Fibroblast of skin of right biceps (primary cell): ENCODE measurements at places on chromosomes 7 and 10.

DNA sequence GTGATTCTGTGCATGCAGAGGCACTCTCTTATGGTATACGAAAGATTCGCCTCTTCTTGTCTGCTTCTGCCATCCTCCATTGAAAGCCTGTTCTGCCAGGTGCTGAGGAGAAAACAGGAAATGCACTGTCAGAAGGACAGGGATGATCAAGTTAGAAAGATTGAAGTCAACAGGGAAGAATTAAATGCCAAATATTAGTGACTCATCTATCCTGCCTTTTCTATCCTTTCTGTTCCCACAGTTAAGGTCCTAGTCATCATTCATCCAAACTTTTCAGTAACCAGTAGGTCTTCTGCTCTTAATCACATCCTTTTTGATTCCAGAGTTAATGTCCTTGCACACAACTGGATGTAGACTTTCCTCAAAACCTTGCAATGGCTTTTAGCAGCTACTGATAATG lies 4.8 kb upstream of the ZNF783 start:
- DNase-seq = peak; percentile 49

DNA sequence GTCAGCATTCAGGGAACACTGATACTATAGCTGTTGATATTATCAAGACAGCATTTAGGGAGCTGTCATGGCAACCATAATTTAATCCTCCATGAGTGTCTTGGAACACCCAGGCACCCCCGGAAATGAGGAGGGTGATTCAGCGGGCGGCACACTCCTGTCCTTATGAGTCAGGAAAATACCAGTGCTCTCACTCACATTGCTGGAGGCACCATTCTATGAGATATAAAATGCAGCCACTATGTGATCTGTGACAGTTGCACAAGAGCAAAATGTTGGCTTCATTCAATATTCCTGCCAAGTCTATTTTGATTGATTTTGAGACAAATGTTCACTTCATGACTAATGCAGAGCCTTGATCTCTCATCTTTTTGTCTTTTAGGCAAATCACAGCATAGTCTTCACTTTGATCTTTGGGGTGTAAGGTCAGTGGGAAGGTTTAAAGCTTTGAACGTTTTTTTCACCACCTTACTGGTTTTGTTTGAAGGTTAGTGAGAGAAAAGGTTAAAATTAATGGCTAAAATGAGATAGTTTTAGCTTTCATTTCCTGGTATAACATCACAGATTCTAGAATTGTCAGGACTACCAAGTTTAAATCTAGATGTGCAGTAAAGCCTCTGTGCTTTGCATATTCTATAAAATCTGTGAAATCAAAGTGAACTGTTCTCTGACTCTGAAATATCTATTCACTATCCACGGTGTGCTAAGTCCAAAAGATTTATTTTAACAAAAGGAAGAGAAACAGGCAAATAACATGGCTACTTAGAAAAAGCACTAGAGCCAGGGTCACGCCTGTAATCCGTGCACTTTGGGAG lies 12.4 kb upstream of the ARHGAP12 start:
- DNase-seq = peak; percentile 98

DNA sequence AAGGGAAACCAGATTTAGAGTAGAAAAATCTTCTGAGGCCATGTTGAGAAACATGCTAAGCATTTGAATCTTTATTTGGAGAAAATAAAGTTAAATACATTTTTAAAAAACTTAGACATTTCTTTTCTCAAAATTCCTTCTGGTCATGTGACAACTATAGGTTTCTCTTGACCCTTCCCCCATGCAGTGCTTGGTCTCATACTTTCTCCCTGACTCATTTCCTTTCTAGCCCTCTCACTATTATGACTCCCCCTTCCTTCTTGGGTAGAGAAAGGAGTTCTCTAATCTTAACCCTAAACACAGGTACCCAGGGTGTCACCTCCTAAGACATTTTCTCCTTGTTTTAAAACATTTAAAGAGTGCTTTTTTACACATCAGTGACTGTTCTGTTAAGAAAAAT lies 179.5 kb upstream of the TMEM106B start:
- DNase-seq = peak; percentile 83

GRCh38 chr7:10507032-10507431 lies 466.6 kb upstream of the PHF14 start:
- DNase-seq = no peak

GRCh38 chr7:63925626-63926460 lies 72.8 kb upstream of the ZNF722 start:
- no peak for DNase-seq

DNA sequence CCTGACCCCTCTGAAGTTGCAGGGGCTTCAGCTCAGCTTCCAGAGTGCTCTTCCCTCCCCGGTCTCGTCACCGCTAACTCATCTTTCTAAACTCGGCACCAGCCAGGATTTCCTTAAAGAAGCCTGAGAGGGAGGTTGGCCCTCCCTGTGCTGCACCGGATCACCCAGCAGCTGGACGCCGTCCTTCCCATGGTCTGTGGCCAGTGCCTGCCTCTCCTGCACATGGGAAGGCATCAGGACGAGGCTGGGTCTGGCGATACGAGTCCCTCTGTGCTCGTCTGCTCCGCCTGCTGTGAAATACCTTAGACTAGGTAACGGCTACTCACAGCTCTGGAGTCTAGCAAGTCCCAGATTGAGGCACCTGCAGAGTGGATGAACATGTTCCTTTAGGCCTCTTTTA lies 179.1 kb downstream of the ZMYND11 start:
- DNase-seq = no peak

DNA sequence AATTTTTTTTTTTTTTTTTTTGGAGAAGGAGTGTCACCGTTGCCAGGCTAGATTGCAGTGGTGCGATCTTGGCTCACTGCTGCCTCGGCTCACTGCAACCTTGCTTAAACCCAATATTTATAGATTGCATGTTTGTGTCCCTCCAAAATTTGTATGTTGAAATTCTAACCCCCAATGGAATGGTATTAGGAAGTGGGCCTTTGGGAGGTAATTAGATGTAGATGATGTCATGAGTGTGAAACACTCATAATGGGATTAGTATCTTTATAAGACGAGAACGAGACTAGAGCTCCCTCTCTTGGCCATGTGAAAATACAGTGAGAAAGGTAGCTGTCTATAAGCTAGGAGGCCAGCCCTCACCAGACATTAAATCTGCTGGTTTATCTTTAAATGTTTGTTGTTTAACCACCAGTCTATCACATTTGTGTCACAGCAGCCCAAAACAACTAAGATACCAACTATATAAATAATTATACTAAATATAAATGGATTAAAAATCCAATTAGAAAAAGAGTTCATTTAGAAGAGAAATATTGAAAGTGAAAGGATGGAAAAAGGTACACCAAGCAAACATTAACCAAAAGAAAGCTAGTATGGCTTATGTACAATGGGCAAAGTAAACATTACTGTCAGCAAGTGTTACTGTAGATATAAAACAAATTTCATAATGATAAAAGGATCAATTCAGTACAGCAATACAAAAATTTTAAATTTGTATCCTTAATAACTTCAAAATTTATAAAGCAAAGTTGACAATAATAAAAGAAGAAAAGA lies 9.3 kb downstream of the TCAF1 start:
- peak; percentile 38 for DNase-seq

DNA sequence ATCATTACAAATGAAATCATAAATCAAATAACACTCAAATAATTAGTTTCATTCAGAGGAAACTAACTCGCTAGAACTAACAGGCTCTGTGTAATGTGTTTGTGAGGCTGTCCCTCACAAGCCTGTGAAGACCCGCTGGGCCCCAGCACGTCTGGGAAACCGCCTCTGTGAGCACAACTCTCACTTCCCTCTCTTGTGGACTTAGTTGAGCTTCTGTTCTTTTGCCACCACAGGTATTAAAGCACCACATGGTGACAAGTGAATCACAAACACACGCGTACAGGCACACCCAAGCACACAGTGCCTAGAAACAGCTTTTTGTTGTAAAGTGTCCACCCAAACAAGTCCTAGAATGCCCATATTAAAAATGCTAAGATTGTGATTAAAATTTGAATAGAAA lies 51.0 kb downstream of the ZNF777 start:
- DNase-seq = no peak

DNA sequence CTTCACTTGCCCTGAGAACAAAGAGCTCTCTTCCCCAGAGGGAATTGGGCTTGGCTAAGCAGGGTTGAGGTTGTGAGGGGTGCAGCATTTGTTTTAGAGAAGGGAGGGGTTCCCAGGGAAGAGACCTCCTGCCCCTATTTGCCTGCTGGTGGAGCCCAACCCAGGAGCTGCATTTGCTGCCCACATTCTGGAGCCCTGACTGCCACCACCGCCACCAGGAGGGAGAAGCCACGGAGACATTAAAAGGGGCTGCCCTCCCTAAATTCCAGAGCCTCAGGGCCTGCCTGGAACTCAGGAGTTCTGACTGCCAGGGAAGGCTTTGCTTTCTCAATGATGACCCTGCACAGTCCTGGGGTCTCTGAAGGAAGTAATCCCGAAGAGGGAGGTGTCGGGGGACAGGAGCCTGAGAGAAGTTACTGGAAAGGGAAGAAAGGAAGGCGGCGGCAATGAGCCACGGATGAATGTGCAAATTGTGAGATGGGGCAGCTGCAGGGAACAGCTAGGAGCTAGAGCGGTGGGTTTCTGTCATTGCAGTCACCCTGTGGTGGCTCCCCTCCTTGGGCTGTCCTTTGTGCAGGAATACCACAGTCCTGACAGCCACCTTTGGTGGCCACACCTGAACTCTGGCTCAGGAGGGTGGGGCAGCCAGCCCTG lies 51.3 kb downstream of the NEURL1 start:
- no peak for DNase-seq

DNA sequence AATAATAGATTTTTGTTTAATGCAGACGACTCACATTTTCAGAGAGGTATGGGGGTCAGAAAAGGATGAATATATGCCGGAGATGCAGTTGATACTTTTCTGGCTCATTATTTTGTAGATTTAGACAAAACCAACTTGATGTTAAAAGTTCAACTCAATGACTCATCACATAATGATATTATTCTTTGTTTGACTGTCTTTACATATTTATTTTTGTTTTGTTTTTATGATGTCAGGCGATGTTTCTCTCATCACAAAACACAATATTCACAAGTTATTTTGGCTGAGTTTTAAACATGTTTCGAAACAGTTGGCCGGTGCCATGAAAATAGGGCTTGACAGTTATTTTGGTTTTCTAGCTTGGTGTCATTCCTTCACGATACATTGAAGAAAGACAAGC lies 1.3 kb downstream of the GJD4 start:
- DNase-seq = peak; percentile 18

- DNase-seq = no peak
These were observed 125.1 kb downstream of the GLRX3 start for GRCh38 chr10:130261306-130261705.

- DNase-seq = no peak
These were observed 17.9 kb upstream of the SUV39H2 start for GRCh38 chr10:14860791-14861190.

GRCh38 chr10:100896876-100897461 lies 15.8 kb upstream of the SLF2 start:
- no peak for DNase-seq

DNA sequence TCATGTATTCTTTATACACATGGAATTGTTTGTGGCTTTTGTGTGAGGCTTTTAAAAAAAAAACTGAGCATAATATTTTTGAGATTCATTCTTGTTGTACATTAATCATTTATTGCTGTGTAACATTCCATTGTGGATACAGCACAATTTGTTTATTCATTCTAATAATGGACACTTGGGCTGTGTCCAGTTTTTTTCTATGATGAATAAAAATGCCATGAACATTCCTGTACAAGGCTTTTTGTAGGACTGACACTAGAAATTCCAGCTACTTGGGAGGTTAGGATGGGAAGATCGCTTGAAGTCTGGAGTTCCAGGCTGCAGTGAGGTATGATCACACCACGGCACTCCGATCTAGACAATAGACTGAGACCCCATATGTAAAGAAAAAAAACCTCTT lies 254.3 kb upstream of the CACNA2D1 start:
- peak; percentile 76 for DNase-seq

GRCh38 chr10:91210435-91210834 lies 10.0 kb upstream of the PCGF5 start:
- DNase-seq = no peak

DNA sequence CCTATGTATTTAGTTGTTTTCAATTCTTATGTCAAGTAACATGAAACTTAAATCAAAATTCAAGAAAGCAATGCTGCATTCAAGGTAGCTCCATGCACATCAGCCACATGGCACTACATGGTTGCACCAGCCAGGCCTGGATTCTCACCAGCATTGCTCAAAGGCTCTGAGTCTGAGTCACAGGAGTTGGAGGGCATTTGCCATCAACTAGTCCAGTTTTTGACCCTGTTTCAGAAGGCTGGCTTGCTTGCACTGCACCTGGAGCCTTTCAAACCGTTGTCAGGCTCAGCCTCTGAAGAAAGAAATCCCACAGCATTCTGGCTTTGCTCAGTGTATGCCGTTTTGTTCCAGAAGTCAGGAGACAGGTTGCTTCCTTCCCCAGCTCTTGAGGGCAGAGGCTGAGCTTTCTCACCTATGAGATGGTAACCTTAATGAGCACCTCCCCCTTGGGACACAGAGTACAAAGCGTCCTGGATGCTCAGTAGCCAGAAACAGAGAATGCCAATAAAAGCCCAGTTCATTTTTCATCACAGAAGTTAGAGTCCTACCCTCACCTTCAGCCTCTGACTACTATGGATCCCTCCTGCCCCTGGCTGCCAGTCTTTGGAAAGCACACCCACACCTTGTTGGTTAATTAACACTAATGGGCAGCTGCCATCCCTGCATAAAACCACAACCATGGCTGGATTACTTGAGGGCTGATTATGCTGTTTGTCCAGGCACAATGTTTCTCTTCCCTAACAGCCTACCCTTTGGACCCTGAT lies 288.4 kb upstream of the LRRTM3 start:
- DNase-seq = no peak
